ENCODE measurements at places on chromosomes 5 and 9.

- peak; percentile 63 for DNase-seq
Observed at GRCh38 chr9:91896513-91897121, 53.4 kb downstream of the ROR2 start.

GRCh38 chr9:101034222-101034621 lies 5.7 kb downstream of the PLPPR1 start:
- no peak for DNase-seq

DNA sequence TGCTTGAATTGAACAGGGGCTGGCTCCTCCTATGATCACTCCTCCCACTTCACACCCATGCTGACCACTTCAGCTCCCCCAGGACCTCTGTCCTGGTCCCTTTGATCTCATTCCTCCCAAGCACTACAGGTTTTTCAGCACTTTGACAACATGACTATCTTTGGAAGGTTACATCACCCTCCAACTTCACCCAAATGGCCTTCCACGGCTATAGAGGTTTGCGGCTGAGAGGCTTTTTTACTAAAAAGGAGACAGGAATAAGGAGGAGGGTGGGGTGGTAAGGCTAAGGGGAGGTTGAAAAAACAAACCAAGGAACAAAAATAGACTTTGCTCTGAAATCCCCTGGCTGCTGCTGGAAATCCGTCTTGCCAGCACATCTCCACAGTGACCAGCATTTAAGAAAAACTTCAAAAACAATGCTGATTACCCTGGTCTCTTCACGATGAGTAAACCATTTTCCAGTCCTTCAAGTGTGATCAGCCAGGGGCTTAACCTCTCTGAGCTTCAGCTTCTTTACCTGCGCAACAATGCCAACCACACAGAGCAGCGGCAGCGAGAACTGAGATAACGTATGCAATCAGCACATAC lies 102.7 kb downstream of the DPYSL3 start:
- DNase-seq = no peak

DNA sequence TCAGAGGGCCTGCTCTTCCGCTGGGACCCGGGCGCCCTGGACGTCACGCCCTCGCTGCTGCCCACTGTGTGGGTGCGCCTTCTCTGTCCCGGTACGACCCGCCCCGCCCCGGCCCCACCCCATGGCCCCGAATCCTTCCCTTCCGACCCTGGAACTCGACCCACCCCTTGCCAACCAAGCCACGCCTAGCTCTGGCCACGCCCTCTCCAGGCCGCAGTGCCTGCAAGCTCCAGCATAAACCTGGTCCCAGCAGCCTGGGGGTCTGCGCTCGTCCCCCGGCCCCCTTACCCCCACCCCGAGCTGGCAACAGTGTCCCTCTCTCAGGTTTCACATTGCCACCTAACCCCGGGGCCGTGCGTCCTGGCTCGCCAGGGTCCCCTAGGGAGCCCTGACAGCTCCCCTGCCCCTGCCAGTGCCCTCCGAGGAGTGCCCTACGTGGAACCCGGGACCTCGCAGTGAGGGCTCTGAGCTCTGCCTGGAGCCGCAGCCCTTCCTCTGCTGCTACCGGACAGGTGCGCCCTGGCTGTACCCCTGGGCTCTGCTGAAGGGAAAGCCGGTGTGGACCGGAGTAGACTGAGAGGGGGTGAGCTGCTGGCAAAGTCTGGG lies 3.4 kb downstream of the ADGRD2 start:
- no peak for DNase-seq

- no peak for DNase-seq
Observed at GRCh38 chr5:5335700-5336264, 86.7 kb upstream of the ICE1 start.

- no peak for DNase-seq
Observed at GRCh38 chr9:116008278-116008677, 145.3 kb upstream of the PAPPA start.

DNA sequence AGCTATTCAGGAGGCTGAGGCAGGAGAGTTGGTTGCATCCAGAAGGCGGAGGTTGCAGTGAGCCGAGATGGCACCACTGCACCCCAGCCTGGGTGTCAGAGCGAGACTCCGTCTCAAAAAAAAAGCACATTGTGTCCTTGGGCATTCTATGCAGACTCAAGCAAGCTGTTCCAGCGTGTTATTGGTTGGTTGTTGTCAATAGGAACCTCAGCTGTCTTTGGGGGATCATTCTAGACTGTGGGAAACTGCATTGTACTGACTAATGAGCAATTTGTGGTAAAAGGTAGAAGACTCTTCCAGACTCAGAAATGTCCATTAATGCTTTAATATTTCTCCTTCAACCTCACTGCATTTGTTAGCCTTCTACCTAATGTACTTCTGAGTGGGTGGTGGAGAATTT lies 379.5 kb upstream of the GRAMD2B start:
- no peak for DNase-seq

GRCh38 chr5:124806373-124807077 lies 60.1 kb upstream of the ZNF608 start:
- no peak for DNase-seq

- DNase-seq = no peak
Observed at GRCh38 chr5:127025467-127025866, 4.9 kb downstream of the MARCHF3 start.

DNA sequence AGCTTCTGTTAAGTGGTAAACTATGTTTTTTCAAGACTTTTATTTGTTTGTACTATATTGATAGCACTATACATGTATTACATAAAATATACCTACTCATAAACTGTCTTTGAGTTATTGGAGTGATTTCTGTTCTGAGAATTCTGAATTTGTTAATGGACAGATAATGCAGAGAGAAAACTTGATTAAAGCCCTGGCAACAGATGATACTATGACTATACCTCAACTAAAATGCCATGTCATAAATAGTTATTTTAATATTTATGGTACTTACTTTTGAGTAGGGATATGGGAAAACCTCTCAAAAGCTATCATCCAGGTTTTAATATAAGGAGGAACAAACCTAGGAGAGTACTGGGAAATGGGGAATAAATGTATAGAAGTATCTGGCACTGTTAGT lies 947.2 kb upstream of the ARRDC3 start:
- no peak for DNase-seq

- DNase-seq = no peak
Observed at GRCh38 chr5:34011536-34011935, 3.7 kb upstream of the AMACR start.

- DNase-seq = no peak
Observed at GRCh38 chr5:143471666-143472464, 68.4 kb upstream of the NR3C1 start.

DNA sequence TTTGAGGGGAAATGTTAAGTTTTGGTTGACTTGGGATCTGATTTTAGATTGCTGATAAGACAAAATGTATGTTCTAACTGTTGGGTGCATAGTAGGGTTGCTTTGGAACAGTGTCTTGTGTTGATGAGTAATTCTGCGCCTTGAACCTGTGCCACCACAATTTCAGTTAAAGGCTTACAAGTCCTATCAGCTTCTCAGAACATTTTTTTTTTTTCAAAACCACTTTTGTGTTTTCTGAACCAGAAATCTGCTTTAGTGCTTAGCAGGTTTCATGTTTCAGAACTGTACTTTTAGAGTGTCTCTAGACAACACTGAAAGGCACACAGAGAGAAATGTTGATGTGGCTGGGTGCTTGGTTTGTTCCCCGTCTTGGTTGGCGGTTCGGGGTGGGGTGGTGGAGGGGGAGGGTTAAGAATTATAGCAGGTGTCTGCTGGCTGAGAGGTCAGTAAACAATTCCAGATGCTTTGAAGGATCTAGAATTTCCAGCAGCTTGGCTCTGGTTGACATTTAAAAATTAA lies 84.6 kb downstream of the ANKRD55 start:
- DNase-seq = no peak

DNA sequence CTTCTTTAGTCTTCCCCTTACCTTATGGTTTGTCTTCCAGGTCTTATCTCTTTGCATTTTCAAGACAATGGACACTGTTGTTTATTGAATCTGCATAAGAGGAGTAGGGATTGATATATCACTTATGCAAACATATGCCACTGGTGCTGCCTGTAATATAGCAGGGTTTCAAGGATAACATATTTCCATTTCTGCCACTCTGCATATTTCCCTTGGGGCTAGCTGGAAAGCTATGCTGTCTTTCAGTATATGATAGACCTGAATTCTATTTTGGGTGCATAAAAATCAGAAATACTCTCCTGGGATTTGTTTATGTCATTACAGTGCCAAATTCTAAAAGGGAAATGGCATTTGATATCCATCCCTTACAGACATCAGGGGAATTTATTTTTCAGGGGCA lies 400.2 kb downstream of the TLR4 start:
- no peak for DNase-seq

- DNase-seq = no peak
Observed at GRCh38 chr5:133930061-133930812, 38.2 kb downstream of the C5orf15 start.

DNA sequence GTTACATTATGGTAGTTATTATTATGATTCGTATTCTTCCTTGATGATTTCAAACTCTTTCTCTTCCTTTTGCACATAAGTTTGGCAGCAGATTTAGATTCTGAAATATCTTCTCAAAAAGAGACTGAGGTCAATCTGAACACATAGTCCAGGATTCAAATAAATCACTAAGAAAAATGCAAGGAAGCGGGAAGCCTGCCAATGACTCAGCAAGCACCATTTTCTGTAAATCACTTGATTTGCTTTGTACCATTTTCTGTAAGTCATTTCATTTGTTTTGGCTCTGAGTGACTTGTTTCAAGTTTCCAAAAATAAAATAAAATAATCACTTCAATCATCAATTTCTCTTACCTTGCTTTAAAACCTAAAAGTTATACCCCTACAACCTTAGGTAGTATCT lies 24.6 kb upstream of the GLIS3 start:
- no peak for DNase-seq

GRCh38 chr9:95090023-95090791 lies 227.3 kb downstream of the FANCC start:
- no peak for DNase-seq

DNA sequence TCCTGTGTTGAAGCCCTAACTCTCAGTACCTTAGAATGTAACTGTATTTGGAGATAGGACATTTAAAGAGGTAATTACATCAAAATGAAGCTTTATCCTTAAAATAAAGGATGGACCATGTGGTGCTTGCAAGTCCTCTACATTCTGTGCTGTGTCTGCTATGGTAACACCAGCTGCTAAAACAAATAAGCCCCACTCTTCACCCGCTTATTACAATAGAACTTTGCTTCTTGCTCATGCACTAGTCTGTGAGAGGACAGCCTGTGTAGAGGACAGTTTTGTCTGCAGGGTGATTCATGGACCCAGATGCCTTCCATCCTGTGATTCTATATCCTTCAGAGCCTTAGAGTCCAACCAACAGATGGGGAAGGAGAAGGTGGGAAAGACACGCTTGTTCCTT lies 12.5 kb upstream of the IGFBPL1 start:
- DNase-seq = no peak

DNA sequence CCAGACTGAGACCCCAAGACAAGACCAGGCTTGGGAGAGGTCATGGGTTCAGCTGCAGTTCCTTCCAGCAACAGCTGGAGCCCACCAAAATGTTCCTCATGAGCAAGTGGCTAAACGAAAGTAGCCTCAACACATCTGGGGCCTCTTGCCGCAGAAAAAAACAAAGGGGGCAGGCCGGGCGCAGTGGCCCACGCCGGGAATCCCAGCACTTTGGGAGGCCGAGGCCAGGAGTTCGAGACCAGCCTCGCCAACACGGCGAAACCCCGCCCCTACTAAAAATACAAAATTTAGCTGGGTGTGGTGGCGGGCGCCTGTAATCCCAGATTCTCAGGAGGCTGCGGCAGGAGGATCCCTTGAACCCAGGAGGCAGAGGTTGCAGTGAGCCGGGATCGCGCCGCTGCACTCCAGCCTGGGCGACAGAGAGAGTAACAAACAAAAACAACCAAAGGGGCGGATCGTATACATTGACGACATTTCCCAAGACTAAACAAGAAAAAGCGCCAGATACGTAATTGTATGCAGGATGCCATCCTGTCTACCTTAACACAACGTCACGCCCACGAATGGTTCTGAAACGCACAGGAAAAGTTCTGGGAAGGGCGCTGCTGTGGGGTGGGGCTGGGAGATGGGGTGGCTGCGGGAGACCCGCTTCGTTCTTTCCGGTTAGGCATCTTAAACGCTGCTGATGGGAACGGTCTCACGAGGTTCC lies 1.7 kb downstream of the INPP5E start:
- DNase-seq = no peak

- no peak for DNase-seq
Observed at GRCh38 chr9:80078826-80079225, 507.1 kb downstream of the TLE4 start.

GRCh38 chr5:21644032-21644431 lies 1209.1 kb downstream of the CDH12 start:
- DNase-seq = peak; percentile 27

- DNase-seq = peak; percentile 29
Observed at GRCh38 chr9:77488439-77489126, 159.5 kb downstream of the GNA14 start.

- no peak for DNase-seq
Observed at GRCh38 chr9:123216251-123216797, 52.1 kb downstream of the STRBP start.

DNA sequence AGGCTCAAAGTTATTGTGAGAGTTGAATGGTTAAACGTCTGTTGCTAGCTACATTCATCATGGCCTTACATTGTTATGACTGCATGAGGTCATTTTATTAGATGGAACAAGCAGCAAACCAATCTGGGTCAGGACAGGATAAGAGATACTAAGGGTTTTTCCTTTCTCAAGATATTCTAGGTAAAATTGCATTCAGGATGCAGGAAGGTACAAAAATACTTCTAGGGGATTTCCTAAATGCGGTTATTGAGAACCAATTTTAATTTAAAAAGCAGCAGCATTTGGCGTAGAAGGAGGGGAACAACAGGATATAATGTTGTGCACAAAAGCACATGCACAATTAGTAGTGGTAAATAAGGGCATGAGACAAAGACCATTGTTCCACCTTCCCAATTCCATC lies 39.2 kb upstream of the LURAP1L start:
- DNase-seq = no peak

GRCh38 chr5:17132444-17133083 lies 84.9 kb upstream of the BASP1 start:
- peak; percentile 41 for DNase-seq

- no peak for DNase-seq
Observed at GRCh38 chr5:4662756-4663155, 477.4 kb upstream of the ADAMTS16 start.

DNA sequence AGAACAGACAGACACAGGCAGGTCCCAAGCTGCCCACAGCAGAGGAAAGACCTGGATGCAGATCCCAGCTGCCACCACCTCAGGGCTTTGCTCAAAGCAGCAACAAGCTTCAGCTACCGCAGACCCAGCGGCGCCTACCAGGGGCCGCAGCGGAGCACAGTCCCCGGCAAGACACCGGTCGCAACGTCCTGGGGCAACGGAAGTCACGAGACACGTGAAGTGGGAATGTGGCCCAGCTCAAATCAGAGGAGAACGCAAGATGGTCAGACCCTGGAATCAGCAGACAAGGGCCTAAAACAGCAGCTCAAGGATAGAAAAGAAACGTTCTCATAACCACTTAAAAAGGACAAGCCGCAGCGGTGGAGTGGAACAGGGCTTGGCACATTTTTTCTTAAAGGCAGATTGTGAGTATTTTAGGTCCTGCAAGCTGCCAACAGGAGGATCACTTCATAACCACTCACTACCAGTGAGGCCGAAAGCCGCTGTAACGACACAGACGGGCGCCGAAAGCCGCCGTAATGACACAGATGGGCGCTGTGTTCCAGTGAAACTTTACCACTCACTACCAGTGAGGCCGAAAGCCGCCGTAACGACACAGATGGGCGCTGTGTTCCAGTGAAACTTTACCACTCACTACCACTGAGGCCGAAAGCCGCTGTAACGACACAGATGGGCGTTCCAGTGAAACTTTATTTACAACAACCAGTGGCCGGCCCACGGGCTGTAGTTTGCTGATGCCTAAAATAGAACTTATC lies 21.7 kb downstream of the SLC9A3 start:
- DNase-seq = peak; percentile 54

- DNase-seq = no peak
Observed at GRCh38 chr9:107309271-107309670, 26.2 kb downstream of the RAD23B start.
